ENCODE measurements at places on chromosomes 11 and 22.

GRCh38 chr11:64224151-64224890, 1.7 kb downstream of the TRPT1 start:
- DNase-seq: no peak

DNA sequence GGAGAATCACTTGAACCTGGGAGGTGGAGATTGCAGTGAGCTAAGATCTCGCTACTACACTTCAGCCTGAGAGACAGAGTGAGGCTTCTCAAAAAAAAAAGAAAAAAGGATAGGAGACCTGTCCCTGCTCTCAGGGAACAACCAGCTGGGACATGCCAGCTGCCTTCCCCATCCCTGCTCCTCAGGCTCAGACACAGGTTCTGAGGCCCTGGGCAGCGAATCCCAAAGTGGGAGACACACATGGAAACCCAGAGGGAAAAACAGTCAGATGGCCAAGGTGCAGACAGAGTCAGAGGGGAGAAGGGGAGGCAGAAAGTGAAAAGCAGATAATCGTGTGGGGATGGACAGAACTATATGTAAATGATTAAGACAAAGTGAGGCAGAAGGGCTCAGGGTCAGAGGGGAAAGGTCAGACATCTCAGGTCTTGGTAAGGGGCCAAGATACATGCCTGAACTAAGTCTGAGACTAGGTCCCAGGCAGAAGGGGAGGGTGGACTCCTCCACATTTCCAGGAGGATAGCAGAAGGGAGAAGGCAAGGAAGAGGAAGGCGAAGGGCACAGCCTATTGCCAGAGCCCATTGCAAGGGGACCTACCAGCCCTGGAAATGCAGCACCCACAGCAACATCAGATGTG, 14.2 kb downstream of the STARD10 start:
- no peak for DNase-seq

DNA sequence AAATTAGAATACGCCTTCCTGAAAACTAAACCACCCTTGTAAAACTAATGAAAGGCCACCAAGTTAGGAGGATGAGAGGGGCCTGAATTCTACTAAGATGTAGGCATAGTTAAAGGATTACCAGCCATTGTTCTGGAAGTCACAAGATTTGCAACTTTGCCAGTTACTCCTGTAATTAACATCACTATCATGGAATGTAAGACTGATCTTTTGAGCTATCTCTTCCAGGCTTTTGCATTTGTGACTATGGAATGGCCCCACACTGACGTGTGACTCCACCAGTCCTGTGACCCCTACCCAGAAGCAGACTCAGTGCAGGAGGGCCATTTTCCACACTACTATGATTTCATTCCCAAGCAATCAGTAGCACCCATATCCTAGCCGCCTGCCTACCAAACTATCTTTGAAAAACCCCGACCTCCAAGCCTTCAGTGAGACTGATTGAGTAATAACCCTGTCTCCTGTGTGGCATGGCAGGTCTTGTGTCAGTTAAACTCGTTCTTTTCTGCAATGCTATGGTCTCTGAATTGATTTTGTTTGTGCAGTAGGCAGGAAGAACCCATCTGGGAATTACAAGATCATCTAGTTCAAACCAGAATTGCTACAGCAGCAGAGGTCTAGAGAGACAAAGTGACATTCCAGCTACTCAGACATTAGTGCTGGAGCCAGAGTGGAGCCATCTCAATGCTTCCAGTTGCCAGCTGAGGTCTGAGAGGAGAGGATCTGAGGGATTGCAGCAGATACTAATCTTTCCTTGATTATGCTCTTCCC, 1.9 kb upstream of the CTSF start:
- DNase-seq: no peak

DNA sequence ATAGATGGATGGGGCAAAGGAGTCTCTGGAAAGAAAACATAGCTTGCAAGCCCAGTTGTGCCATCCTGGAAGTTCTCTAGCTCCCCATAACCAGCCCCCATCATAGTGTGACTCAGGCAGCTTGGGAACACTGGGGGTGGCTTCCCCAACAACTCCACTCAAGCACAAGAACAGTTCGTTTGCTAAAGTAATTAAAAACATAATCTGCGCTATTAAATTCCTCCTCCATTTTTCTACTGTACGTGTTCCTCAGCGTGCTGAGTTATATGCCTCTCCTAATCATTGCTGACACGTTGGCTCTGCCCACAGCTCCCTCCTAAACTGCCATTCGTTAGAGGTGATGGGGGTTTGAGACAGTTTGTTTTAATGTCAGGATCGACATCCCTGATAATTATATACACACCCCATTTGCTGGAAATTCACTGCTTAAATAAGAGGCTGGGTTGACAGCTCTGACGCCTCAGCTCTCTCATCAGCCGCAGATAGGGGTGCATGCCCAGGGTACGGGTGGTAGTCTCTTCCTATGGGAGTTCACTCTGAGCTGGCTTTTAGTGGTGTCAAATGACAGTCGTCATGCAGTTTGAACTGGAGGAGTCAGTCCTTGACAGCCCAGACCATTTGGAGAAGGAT, 59.5 kb upstream of the SEZ6L start:
- no peak for DNase-seq

DNA sequence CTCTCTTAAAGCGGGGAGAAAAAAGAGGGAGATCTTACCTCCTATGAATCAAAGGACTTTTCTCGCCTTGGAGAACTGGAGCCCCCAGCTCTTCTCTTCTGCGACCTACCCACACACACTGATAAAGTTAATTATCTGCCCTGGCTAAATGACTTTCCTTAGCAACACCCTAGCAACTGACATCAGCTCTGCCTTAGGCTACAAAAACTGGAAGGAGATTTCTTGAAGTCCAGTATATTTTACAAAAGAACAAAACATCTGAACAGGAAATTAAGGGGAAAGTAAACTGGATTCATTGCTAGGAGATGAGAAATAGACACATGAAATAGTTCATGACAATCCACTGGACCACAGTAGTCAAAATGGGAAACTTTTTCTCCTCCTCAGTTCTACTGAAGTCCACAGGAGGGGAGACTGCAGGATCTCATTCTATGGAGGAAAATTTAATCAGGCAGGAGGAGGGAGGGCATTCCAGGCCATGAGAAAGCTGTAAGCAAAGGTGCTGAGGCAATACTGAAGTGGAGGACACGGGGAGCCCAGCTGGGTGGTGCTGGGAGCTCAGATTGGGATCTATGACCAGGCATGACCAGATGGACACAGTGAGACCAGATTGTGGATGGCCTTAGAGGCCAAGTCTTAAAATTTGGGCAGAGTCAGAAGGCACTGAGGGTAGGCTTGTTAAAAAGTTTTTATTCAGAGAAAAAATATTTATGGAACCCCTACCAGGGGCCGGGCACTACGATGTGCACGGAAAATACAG, 3.7 kb upstream of the SPON1 start:
- no peak for DNase-seq

DNA sequence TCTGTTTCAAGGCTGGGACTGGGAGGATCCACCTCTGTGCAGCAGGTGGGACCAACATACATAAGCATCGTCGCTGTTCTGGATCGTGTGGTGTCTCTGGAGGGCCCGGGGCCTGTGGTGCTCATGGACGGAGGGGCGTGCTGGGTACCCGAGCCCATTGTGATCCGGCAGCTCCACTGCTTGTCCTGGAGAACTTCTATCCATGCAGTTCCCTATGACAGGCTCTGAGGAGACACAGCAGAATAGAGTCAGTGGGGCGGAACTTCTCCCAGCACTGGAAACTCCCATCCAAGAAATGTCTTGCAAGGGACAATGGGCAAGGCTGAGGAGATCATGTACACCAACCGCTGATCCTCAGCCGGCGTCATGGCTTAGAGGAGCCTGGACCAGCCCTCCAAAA, 11.6 kb upstream of the APOA1 start:
- DNase-seq: no peak

GRCh38 chr11:133978794-133979193, 22.0 kb upstream of the IGSF9B start:
- no peak for DNase-seq

GRCh38 chr11:115083144-115083806, 404.9 kb downstream of the NXPE2 start:
- no peak for DNase-seq

DNA sequence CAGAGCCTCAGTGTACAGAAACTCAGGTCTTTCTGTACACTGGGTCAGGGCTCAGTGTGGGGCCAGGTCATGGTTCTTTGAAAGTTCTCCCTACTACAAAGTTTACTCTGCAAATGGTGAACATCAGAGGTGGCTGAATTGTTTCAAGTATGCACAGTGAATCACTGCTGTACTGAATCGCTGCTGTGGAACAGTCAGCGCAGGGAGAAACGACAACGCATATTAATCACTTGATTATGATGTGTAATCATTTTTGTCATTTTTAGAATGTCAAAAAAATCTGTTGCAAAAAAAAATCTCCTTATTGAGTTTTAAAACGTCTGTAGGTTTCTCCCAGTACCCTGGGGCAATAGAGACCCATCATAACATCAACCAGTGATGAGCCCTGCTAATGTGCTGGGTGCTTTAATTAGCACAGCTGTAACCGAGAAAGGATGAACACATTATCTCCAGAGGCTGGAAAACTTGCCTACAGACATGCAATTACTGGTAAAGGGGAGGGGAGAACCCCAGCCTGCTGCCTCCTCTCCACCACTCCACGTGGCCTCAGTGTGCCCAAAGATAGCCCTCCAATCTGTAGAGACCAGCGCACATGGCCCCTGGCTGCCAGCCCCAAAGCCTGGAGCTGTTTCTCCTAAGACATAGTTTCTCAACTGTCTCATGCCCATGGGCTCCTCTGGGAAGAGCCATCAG, 12.8 kb downstream of the ARRB1 start:
- DNase-seq: no peak

DNA sequence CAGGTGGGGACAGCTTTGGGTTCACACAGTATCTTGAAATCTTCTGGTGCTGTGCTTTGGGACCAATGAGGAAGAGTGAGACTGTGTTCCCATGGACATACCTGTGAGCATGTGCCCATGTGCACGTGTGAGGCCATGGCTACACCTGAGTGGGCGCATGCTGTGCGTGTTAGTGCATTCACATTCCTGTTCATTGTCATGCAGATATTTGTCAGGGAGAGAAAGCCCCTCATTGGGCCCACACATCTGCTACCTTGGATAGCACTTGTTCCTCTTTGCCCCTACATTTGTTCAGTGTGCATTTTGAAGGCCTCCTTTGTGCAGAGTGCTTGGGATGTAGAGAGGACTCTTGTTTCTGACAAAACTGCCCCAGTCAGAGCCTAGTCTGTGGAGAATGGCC, 154.3 kb upstream of the E2F8 start:
- no peak for DNase-seq

DNA sequence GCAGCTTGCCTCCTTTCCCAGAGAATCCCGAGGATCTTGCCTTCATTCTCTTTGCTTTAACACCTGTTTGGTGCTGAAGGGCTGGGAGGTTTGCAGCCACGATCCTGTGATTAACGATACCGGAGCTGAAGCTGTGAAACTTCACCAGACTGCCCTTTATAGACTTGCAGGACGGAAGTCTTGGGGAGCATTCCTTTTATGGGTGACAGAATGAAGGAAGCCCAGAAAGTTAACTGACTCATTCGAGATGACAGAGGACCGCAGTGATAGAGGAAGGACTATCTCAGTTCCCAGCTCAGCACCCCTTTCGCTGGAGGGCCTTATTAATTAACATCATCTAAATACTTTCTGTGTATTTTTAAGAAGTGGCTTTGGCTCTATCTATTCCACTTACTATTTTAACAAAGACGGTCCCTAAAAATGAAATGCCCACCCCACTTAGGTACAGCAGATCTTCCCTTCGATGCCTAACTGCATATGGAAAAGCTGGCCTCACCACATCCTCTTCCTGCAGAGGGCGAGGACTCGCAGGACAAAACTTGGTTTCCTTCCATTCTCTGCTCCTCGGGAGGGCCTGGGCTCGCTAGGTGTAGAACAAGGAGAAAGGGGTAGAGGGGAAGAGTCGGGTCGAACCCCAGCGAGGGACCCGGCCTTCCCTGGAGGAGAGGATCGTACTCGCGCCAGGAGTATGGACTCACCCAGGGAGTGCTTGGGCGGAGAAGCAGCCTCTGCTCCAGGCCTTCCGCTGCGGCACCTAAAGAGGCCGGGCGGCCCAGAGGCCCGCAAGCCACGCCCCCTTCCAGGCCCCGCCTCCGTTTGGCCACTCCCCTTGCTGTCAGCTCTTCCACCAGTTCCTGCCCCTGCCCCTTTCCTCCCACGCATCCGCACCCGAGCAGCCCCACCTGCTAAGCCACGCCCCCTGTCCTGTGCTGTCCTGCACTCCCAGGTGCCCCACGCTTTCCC, 30.7 kb upstream of the USP47 start:
- no peak for DNase-seq

GRCh38 chr11:44709966-44710365, 16.8 kb upstream of the TSPAN18 start:
- DNase-seq: no peak

All from CD4-positive, alpha-beta T cell treated with Interleukin-15 for 1 hour (primary cell).